Peyer's patch (tissue), 4 donors: ENCODE measurements at places on chromosomes 5 and 9.

DNA sequence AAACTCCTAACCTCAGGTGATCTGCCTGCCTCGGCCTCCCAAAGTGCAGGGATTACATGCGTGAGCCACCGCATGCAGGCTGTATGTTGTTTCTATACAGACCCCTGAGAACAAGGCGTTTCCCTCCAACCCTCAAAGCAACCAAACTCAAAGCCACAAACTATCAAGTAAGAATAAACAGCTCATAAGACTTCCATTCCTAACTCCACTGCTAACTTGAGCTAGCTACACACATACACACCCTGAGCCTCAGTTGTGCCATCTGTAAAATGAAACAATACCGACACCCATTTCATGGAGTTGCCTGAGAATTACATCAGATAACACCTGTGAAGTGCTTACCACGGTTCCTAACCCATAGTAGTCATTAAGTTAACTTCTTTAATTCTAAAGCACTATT, 70.8 kb downstream of the SERINC5 start:
- DNase-seq, result no peak

DNA sequence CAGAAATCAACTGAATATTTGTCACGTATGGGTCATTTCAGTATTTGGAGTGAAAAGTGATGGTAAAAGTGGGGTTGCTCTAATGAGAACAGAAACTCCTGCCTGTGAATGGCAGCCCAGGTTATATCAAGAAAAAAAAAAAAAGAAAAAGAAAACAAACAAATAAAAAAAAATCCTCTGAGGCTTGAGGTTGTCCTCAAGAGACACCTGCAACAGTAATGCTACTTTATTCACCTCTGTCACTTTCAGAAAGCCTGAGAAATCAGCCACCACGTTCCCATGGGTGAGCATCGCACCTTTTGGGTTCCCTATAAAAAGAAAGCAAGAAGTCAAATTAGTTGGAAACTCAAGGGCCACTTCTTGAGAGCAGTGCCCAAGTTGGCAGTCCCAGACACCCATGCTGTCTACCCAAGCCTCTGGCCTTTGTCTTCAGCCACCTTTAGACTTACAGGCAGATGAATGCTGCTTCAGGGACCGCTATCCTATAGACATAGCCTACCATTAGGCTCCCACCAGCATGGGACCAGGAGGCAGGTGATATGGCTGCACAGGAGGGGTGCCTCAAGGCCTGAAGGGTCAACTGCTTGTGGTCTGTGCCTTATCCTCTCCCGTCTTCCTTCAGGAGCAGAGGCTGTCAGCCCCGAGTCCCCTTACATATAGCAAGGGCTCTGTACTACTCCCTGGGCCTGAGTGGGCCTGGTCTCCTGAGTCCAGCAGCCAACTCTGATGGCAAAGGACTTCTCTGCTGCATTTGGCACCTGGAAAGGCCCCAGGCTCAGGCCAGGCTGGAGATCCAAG, 31.1 kb upstream of the MEIKIN start:
- no peak for DNase-seq

GRCh38 chr5:97618721-97619120, 435.7 kb upstream of the RIOK2 start:
- no peak for DNase-seq

DNA sequence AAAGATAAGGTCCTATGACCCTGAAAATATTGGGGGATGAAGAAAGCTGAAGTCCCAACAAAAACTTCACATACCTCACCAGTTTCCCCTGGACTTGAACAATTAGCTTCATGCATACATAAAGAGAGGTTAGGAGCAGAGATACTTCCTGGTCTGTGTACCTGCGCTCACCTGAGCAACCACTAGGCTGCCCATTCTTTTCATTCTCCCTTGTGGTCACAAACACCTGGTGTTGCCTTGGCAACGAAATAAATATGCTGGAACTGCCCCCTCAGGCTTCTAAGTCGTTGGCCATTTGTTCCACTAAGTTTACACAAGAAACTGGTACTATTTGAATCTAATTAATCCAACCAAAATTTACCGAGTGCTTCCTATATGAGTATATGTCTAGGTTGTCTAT, 18.1 kb downstream of the OTP start:
- no peak for DNase-seq

- DNase-seq, result no peak
Observed at GRCh38 chr5:42760426-42760825, 3.8 kb downstream of the CCDC152 start.

- no peak for DNase-seq
Observed at GRCh38 chr5:179258922-179259730, 86.1 kb downstream of the ADAMTS2 start.

DNA sequence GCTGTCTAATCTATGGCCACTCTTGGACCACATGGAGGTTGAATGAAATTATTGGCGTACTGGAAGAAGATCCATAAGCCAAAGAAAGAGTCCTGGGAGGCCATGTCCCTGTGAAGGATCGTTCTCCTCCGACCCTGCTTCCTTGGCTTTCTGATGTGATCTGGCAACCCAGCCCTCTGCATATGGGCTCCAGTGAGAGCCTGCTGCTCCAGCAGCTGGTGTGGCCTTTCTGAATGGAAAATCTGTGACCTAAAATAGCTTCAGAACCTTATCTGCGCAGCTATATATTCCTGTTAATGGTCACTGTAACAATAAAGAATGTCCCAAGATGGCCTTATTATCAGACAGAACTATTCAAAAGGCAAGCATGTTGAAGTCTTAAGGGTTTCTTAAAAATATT, 40.2 kb upstream of the PHF2 start:
- DNase-seq, result no peak

DNA sequence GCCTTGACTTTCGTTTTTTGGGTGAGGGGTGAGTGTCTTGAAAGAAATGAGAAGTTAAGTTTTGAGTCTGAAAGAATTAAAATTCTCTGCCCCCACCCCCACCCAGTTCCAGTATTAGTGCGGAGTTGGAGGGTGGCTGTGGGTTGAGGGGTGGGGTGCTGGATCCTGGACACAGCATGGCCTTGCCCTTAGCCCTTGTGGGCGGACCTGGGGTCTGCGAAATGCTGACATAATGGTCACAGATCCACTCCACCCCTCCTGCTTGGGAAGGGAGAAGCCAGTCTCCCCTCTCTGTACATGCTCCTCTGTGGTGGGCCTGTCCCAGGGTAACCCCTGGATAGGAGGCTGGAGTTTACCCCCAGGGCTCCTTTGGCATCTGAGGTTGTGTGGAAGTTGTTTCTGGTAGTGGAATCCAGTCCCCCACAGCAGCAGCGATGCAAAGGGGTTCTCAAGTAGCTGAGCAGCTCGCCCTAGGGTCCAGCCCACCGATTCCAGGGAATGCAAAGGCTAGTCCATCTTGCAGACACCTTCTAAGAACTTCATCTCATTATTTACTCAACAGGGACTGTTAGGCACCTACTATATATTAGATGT, 42.8 kb upstream of the TCF7 start:
- DNase-seq, result no peak

DNA sequence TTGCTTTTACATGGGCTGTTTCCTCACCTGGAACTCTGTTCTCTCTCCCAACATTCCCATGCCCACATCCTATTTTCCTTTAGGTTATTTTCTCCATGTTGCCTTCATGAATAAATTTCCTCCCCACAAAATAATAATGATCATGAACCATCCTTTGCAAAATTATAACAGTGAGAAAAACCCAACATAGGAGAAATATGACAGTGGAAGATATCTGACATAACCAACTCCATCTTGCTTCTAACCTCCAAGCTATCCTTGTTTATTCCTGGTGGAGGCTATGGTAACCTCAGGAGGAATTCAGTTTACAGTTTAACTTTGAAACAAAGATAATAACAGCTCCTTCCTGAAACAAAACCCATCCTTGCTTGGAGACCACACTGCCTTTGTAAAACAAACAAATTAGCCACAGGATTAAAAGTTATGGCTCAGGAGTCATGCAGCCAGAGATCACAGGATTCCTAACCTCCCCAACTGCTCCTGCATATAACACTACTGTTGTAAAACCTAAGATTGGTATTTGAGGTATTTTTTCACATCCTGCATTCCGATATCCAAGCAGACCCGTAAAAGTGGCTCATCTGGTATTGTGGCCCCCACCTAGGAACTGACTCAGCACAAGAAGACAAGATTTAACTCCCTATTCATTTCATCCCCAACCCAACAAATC, 212.4 kb downstream of the TRIM32 start:
- no peak for DNase-seq

DNA sequence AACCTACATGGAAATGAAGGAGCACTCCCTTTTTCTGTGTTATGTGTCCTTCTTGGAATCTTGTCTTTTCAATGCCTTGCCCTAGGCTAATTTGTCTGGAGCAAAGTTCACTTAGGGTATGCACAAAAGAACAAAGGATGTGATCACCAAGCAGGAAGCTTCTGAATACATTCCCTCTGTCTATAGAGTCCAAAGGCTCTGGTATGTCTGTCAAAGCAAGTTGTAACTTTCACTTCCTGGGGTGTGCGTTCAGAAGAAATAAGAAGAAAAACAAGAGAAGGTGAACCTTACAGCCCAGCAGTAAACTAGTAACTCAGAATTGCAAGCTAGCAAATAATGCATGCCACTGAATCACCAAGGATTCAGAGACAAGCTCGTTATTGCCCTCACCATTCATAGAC, 31.7 kb upstream of the CDH6 start:
- DNase-seq, result no peak

DNA sequence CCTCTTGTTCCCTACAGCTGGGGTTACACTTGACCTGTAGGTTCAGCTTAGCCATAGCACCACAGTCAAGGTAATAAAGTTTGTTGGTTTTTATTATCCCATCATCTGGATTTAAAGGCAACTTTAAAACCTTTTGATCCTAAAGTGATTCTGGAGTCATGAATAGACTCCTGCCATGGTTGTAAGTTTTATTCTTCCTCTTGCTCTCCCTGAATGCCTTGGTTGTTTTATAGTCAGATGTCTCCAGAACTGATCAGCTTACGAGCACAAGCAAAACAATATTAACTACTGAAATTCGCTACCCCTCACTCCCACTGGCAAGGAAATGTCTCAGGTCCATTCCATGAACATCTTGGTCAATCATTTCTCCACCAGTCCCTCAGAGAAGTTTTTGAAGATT, 1328.6 kb downstream of the PTPRD start:
- DNase-seq, result no peak

DNA sequence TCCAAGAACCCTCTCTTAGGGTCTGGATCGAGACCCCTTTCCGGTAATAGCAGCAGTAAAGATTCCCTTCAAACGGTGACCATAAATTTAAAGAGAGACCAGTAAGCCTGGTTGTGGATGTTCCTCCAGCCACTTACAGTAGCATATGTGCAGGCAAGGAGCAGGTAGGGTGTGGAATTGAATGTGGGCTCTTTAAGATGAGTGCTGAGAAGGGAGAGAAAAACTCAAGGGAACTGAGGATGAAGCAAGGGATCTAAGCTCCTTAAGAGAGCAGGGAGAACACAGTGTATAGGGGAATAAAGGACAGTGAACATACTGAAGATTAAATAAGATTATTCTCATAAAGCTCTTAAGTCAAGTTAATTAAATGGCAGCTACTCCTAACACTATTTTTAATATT, 51.3 kb downstream of the DPYSL3 start:
- no peak for DNase-seq

GRCh38 chr9:137308057-137308619, 6.1 kb upstream of the NRARP start:
- no peak for DNase-seq
